ENCODE measurements at places on chromosomes 13 and 19.

DNA sequence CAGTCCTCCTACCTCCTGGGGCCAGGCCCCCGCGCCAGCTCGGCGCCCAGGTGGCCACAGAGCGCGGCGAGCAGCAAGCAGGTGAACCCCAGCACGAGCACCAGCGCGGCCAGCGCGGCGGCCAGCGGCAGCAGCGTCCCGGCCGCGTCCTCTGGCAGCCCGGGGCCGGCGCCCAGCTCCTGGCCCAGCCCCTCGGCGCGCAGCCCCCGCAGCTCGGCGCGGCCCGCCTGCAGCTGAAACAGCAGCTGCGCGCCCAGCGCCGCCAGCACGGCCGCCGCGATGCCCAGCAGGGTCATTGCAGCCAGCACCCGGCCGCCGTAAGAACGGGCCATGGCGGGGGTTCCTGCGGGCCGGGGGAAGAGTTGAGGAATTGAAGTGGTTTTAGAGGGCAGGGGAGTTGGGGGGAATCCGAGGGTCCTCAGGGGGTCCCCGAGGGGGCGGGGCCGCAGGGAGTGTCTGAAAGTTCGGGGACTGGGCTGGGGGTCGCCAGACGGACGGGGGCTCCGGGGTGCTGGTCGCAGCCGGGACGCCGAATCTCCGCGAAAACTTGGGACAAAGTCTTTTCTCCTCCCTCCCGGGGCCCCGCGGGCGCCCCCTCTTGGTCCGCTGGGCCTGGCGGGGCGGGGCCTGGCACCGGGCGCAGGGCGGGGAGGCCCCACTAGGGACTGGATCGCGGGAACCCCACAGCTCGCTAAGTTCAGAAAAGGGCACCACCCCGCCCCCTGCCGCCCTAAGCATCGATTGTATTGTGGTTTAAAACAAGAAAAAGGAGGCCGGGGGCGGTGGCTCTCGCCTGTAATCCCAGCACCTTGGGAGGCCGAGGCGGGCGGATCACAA is at the start of gene TMEM221:
Gene TMEM221, minus strand, starts transcription at position 538 of the 837 bp plus-strand sequence. Its CDS starts 206 bp downstream, at position 332.
- DNase-seq, result peak; percentile 59

DNA sequence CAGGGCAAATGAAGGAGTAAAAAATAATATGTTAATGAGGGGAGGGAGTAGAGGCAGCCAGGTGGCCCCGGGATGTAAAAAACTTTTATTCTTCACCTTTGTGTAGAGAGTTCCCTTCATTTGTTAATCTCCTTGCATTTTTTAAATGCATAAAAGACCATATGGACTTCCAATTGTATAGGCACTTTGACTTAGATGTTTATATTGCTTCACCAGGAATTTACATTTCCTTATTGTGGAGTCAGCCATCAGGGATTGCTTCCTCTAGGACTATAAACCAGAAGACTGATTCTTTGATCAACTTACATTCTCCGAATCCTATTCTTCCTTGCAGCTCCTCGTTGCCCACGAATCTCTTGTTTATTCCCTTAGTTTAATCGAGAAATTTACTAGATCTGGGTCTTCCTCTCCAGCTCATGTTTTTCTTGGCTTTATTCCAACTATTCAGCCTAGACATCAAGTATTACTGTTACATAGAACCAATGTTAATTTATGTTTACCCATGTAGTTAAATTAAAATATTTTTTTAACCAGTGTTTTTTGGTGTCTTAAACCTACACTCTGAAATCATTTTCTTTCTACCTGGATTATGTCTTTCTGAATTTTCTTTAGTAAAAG is 1187.0 kb upstream of the SLC10A2 start:
- DNase-seq, result no peak

- peak; percentile 72 for DNase-seq
Observed at GRCh38 chr13:27857282-27857681, 62.5 kb upstream of the PDX1 start.

DNA sequence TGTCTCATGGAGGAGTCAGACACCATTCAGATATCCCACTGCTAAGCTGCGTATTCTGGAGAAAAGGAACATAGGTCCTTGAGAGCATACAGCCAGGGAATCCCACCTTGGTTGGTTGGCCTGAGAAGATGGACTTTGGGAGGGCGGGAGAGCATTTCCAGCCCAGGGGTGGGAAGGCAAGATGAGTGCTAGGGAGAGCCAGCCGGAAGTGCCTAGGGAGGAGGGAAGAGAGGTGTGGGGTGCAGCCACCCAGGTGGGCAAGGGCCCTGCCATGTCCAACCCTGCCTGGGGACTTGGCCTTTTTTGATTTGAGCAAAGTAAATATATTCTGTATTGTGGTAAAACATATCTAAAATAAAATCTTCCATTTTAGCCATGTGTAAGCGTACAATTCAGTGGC is 19.7 kb downstream of the SIAH3 start:
- DNase-seq, result no peak

DNA sequence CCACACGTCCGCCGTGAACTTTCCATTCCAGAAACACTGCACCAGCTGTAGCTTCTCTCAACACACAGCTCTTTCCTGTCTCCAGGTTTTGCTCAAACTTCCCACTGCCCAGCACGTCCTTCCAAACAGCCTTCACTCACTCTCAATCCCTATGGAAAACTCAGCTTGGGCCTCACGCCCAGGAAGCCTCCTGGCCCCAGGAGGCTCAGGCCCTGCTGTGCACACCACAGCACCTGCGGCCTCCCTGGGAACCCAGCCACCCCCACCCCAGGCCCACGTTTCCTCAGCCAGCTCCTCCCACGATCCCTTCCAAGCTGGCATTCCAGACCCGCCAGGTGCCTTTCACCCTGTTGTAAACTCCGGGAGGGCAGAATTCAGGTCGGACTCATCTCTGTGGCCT is 35.2 kb downstream of the C13orf46 start:
- no peak for DNase-seq

DNA sequence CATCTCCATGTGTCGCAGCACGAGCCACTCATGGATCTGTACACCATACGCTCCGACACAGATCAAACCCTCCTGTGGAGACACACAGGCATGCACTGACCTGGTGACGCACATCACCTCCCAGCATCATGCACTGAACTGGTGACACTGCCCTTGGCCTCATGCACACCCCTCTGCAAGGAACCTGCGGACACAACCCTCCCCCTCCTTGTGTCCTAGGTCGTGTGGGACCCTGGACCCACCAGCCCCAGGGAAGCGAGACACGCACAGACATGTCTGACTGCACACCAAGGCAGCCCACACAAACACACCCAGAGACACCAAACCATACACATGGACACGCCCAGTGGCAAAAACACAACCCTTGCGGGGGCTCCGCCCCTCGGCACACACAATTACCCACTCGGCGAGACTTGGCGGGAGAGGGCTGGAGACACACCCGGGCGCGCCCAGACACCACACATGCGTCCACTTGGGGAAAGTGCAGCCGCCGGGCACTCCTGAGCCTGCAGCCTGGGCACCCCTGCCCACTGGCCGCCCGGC is 2.0 kb upstream of the KCNN4 start:
- no peak for DNase-seq

DNA sequence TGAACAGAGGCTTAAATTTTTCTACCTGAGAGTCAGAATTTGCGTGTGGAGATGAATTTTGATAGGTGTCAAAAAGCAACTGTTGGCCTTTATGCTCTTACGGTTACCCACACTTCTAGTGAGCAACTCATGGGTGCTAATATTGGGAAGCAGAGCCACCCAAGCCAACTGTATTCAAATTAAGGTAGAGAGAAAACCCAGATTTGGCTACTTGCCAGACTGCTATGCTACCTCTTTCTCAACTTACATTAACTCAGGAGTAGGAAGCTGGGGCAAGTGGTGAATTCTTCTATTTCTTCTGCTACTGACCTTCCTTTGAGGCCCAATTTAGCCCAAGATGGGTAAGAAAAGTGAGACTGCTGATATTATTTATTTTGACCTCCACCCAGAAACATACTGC is 83.9 kb downstream of the OLFM4 start:
- DNase-seq, result peak; percentile 44

- DNase-seq, result no peak
Observed at GRCh38 chr13:31964168-31964567, 67.4 kb upstream of the FRY start.

DNA sequence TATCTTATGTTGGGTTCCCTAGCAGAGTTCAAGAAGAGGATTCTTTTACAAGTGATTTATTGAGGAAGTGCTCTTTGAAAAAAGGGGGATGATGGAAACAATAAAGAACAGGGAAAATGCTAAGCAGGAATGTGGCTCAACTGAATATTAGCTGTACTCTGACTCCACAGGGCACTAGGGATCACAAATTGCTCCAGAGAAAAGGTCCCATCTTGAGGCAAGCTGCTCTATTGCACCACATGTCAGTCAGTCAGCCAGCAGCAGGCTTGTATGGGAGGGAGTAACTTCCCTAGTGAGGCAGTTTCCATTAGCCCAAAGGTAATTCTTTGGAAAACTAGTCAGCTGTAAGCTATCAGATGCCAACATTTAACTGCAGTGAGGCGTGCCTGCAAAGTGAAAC is 73.3 kb upstream of the FNDC3A start:
- DNase-seq, result no peak

DNA sequence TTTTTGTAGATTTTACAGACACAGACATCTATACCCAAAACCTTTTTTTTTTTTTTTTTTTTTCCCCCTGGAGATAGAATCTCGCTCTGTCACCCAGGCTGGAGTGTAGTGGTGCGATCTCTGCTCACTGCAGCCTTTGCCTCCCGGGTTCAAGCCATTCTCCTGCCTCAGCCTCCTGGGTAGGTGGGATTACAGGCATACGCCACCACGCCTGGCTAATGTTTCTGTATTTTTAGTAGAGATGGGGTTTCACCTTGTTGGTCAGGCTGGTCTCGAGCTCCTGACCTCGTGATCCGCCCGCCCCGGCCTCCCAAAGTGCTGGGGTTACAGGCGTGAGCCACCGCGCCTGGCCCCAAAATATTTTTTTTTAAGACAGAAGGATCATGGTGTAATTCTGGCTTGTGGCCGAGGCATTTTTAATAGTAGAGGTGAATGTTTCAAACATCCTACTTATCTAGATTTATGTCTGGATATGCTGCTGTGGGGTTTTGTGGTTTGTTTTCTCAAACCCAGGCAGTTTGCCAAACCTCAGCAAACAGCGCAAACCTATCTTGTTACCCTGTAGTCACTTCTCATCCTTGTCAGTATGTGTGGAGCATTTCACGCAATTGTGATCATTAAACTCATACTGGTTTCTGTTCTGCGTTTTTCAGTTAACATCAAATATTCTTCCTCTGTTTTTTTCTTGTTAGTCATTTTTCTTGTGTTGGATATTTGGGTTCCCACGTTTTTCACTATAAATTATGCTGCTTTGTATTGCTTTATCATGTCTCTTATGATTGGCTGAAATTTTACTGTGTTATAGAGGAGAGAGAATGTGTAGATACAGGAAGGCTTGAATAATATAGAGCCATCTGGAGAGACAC is 36.2 kb upstream of the GARRE1 start:
- DNase-seq, result peak; percentile 88

DNA sequence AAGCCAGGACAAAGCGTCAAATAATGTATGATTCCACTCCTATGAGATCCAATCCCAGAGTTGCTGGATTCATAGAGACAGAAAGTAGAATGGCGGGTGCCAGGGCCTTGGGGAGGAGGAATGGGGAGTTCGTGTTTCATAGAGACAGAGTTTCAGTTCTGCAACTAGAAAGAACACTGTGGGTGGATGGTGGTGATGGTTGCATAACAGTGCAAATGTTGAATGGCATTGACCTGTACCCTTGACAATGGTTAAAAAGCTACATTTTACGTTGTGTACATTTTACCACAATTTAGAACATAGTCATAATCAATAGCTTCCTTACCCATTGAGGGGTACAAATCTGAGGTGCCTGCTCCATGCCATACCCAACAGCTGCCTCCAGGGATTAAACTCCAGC is 33.4 kb downstream of the MBD3L2B start:
- no peak for DNase-seq

DNA sequence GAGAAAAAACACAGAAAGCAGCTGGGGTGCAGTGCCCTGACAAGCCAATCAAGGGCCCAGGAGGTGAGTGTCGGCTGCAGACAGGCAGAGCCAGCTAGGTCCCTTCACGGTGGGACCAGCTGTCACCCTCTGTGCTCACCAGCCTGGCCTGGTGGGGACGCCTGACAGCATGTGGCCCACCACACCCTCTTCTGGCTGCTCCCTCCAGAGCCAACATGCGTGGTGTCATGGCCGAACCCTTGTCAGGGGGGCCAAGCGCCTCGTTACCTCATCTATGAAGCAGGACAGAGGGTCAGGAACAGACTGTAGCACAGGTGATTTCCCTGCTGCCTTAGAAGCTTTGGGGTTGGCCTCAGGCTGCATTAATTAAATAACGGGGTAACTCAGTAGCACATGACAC is 40.0 kb upstream of the ISYNA1 start:
- no peak for DNase-seq

GRCh38 chr13:68481130-68481529 is 1251.0 kb upstream of the PCDH9 start:
- DNase-seq, result no peak

GRCh38 chr13:109971006-109971405 is 184.6 kb upstream of the IRS2 start:
- DNase-seq, result no peak

GRCh38 chr19:58518256-58519086 is 1.1 kb downstream of the ZBTB45 start:
- DNase-seq, result no peak

DNA sequence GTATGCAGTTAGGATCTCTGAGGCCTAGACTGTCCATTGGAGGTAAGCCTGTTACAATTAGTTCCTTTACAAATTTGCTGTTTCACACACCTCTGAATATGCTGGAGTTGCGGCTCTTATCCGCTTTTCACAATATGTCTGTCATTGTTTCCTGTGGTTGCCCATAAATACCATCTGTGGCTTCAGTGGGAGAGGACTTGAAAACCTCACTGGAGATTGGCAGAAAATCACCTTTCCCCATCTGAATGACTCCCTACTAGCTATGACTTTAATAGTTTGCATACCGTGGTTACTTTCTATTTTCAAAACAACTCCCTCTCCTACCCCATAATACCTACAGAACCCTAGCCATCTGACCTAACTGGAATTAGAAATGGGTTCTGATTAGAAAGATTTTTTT is 454.3 kb downstream of the PCDH17 start:
- DNase-seq, result no peak

DNA sequence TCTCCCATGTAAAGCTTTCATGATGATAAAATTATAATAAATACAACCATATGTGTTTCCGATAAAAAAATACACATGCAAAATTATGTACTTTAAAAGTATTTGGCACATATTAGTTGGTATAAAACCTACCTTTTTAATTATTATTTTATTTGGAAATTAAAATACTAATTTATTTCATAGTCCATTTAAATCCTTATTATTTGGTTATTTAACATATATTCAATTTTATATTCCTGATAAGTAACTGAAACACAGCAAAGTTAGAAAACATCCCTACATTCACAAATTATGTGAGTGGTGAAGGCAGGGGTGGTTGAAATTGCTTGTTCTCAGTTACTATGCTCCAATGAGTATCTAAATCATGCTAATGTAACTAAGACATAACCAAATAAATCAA is 920.5 kb downstream of the SLITRK1 start:
- DNase-seq, result no peak

DNA sequence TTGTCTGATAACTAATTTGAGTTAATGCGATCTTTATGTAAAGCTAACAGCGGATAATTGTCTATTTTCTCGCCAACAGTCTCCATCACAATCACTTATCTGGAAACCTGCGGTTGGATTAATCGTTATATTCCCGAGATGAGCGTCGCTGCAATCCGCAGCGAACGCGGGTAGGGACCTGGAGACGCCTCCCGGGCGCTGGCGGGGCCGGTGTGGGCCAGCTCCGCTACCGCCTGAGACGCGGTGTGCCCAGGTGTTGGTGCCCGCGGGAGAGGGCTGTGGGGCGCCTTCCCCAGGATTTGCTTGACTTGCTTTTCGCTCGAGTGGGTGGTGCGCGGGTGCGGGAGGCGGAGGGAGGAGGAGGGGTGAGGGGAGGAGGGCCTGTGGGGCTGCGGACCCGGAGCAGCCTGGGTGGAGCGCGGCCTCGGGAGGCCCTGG is 38.3 kb downstream of the SOX1 start:
- no peak for DNase-seq

Measured in SJCRH30 (cell line).